Stimulated activated CD4-positive, alpha-beta T cell treated with anti-CD3 and anti-CD28 coated beads, Interleukin-1b, Interleukin-23, amount 100 ng/mL, for 4 hours (primary cell): ENCODE measurements at places on chromosomes 1 and 21.

DNA sequence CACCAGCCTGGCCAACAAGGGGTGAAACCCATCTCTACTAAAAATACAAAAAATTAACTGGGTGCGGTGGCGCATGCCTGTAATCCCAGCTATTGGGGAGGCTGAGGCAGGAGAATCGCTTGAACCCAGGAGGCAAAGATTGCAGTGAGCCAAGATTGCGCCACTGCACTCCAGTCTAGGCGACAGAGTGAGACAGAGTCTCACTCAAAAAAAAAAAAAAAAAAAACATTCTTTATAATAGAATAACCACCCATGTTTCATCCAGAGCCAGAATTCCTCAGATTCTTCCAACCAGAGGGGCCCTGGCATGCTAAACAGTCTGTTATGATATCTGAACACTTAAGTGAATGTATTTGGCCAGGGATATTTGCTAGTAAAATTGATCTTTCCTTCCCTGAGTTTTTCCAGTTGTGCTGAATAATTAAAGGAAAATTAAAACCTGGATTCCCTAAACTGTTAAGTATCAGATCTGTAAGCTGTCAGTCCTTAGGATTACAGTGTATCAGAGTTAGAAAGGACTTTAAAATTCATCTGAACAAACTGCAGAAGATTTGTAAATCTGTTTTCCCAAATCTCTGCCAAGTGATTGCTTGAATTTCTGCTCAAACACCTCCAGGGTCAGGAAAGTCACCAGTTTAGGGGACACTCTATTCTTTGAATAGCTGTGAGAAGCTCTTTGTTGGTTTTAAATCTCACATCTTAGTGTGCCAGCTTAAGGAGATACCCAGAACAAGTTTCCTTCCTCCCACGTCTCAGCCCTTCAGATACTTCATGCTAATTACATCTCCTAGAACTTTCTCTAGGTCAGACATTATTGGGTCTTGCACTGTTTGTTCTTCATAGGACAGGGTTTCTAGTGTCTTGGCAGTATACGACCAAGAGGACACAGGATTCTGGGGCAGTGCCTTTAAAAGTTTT is 84.6 kb upstream of the BMP8A start:
- DNase-seq: no peak

GRCh38 chr1:26142159-26142558 is 16.7 kb upstream of the FAM110D start:
- no peak for DNase-seq

- DNase-seq: no peak
Observed at GRCh38 chr1:119285482-119285881, 83.1 kb upstream of the HAO2 start.

DNA sequence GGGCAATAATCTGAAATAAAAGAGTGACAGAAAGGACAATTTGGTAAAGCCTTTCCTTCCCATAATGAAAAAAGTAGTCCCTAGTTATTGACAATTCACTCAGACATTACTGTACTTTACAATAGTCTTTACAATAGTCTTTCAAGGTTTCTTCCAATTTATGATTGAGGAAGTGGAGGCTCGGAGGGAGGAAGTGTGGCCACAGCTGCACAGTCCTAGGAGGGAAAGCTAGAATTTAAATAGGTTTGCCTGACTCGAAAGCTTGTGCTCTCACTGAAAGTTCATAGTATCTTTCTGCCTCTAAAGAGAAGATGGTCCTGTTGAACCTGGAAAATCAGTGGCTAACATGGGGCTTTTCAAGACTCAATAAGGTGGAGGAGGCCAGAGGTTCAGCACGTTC is 203.2 kb downstream of the SDCCAG8 start:
- DNase-seq: no peak

DNA sequence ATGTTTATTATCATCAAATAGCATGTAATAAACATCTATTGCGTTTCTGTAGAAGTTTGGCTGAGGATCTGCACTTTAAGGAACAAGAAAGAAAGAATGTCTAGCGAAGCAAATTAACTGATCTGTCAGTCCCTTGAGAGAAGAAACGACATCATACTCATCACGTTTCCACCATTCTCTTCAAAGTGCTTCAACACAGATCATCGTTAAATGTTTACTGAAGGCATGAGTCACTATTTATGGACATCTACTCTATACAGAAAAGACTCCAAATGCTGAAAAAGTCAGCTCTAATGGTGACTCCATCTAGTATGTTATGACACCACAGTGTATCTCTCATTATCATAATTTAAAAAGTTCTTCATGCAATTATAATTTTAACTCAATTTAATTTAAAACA is 369.1 kb downstream of the RGS7 start:
- DNase-seq: no peak

- no peak for DNase-seq
Observed at GRCh38 chr1:244952280-244952933, 88.1 kb upstream of the HNRNPU start.

DNA sequence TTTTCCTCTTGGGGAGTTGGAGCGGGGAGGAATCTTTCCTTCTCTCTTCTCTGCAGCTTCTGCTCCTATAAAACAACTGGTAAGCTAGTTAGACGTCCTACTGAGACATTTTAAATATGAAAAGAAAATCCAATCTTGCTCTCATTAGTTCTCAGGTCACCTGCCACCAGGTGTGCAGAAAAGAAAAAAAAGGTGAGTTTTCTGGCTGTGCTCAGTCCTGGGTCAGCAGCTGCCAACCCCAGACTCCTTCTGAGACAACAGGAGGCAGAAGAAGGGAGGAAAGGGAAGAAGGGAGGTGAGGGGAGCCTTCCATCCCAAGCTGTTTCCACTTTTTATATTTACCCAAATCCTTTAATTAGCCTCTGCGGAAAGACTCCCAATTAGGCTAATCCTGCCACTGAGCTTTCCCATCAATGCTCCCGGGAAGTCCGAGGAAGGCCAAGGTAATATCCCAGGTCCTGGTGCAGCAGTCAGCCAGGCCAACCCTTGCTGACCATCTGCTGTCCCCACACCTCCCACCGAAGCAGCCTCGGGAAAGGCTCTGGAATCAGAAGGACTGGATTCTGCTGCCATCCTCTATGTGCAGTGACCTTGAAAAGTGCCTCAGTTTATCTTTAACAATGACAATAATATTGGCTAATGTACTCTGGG is 33.4 kb downstream of the GLIS1 start:
- no peak for DNase-seq

GRCh38 chr1:32350785-32351398 is 11.4 kb downstream of the FAM229A start:
- DNase-seq: peak; percentile 73

DNA sequence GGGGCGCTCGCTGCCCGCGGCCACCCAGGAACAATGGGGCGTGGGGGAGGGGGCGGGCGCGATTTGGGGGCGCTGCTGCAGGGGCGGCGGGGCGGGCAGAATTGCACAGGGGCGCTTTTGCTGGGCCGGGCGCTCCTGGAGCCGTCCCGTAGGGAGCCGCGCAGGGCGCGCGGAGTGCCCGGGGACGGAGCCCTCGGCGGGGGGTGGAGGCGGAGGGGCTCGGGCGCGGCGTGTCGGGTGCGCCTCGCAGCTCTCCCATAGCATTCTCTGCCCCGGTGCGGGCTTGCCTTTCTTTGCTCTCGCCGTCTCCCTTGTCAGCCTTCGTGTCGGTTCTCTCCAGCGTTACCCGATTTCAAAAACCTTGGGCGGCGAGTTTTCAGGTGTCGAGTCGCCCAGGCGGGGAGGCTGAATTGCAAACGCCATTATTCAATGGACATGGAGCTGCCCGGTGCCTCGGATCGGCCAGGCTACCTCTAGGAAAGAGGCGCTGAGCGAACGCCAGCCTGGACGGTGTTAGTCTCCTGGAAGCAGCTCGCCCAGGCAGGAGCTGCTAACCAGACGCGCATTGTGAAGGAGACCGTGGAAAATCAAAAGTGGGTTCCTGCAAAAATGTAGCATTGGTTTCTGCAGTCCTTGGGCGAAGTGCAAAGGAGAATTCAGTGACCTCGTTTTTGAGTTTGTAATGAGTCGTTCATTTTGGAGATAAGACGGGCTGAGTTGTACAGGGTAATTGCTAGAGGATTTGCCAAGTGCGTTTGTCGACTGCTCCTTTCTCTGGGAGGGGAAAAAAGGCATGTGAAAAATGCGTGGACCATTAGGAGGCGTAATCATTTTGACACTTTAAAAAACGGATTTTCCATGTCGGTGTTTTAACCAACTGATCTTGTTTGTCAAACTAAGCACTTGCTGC is 626 bp downstream of the CXADR start:
- peak; percentile 23 for DNase-seq

DNA sequence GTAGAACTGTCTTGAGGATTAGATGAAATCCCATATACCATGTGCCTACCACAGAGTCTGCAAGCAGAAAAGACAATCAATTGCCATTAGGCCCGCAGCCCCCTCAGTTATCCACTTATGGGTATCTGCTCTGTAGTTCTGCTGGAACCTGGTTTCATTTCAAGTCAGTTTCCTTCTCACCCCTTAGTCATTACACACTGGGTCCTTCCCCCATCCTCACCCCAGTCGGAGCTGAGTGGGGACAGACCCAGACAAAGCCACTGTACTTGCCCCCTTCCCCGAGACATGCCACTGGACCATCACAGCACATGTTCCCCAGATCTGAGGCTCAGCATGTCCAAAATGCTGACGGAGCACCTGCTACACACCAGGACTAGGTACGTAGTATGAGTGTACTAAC is 21.2 kb downstream of the PGLYRP3 start:
- no peak for DNase-seq

- DNase-seq: no peak
Observed at GRCh38 chr1:34055818-34056217, 109.2 kb downstream of the CSMD2 start.

- no peak for DNase-seq
Observed at GRCh38 chr1:197269053-197269452, 1.0 kb downstream of the CRB1 start.

GRCh38 chr21:28729887-28730286 is 262.8 kb downstream of the LTN1 start:
- DNase-seq: no peak

GRCh38 chr1:8879922-8880676 is 1.6 kb upstream of the ENO1 start:
- no peak for DNase-seq

DNA sequence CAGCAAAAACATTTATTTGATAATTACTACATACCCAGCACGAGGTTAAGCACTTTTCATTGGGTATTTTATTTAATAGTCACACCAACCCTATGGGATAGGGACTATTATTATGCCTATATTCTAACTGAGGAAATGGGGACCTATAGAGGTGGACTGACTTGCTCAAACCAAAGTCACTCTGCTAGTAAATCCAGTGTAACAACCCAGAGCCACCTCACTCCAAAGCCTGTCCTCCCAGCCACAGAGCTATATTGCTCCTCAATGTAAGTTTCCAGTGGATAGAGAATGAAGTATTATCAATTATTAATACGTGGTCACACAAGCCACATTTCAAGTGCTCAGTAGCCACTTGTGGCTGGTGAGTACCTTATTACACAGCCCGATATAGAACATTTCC is 97.5 kb downstream of the RGS2 start:
- no peak for DNase-seq

GRCh38 chr1:3419415-3420204 is 34.9 kb upstream of the ARHGEF16 start:
- DNase-seq: no peak

DNA sequence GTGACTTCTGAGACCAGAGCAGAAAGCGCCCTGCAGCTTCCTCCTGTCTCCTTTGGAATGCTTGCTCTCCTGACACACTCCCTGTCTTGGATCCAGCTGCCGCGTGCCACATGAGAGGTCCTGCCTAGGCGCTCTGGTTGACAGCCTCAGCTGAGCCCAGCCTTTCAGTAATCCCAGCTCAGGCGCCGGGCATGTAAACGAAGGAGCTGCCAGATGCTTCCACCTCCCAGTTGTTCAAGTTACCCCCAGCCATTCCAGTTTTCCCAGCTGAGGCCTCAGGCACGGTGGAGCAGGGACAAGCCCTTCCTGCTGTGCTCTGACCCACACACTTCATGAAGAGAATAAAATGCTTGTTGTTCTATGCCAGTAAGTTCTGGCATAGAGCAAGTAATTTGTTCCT is 14.3 kb upstream of the CD34 start:
- DNase-seq: no peak
